ENCODE measurements at places on chromosomes 13 and 19. TPM values are rescaled to one million over a fixed set of nuclear protein-coding genes. Genes with fewer than 3 reads are reported as not detected.

RAB11B gene
- total RNA-seq: 31.3 TPM

MBD3L3 gene
- total RNA-seq: not detected

CEACAM6 gene
- not detected for total RNA-seq

MPHOSPH8 gene
- 8.8 TPM for total RNA-seq

UBE2L5 gene
- total RNA-seq: not detected

ZIK1 gene
- 4.4 TPM for total RNA-seq

SERPINE3 gene
- under 0.01 TPM for total RNA-seq

MIA gene
- not detected for total RNA-seq

ZNF208 gene
- total RNA-seq: 1.5 TPM

RNASEH2B gene
- total RNA-seq: 39.3 TPM

MPV17L2 gene
- 10.9 TPM for total RNA-seq

OR7D2 gene
- not detected for total RNA-seq

HSD17B14 gene
- total RNA-seq: 1.4 TPM

MCEMP1 gene
- total RNA-seq: not detected

AMER2 gene
- total RNA-seq: not detected

ZIC2 gene
- not detected for total RNA-seq

NLRP5 gene
- not detected for total RNA-seq

Data from subcutaneous preadipocyte (primary cell).